NCI-H2107 (cell line): ENCODE measurements at places on chromosomes 4 and X.
A peak's percentile ranks its signal among the peaks of the same experiment; 100 is the strongest.

DNA sequence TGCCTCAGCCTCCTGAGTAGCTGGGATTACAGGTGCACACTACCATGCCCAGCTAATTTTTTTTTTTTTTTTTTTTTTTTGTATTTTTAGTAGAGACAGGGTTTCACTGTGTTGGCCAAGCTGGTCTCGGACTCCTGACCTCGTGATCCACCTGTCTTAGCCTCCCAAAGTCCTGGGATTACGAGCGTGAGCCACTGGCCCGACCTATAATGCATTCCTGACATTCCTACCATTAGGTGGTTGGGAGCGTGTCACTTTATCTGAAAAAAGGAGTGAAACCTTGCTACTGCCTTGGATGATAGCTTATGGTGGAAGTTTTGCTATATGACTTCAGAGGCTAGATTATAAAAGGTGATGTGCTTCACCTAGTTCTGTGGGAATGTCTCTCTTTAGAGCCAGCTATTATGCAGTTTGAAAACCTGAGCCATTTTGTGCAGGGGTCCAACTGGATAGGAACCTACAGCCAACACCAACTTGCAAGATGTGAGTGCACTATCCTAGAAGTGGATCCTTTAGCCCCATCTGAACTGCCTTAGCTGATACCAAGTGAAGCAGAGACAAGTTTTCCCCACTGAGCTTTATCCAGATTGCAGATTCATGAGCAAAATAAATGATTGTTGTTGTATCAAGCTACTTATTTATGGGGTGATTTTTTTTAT, 29.8 kb upstream of the EMCN start:
- no peak for DNase-seq

GRCh38 chr4:68445111-68445510, 2.2 kb upstream of the TMPRSS11E start:
- no peak for DNase-seq

- DNase-seq = no peak
These were observed 90.8 kb upstream of the AMOT start for GRCh38 chrX:112931478-112931877.

- DNase-seq = no peak
These were observed 32.8 kb downstream of the CLDN2 start for GRCh38 chrX:106952988-106953387.

DNA sequence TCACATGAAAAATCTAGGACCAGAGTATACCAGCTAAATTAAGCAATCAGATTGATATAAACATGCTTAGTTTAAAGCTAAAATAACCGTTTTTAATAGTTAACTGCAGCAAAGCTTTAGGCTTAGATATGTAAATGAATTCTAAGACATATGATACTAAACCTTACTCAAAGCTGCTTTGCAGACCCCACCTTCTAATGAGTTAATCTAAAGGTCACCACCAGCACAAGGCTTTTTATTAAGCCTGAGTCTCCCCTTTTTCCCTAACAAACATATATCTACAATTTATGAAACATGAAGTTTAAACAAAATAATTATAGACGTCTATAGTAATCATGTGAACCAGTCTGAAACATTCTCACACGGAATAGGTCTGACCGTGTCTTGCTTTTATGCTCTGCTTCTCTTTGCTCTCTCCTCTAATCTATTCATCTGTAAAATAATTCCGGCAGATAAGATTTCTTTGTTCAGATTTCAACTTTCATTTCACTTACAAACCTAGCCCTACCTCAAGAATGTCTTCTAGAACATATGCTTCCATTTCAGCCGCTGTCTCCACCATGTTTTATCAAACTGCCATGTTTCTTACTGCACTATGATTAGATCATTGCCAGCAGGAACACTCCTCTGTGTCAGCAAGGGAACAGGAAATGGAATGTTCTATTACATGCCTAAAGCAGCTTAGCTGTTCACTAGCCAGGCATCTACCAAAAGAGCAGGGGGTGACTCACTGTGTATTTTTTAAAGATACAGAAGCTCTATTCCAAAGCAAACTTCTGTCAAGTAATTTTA, 35.9 kb downstream of the ANKRD17 start:
- DNase-seq = peak; percentile 21

GRCh38 chr4:79650794-79651431, 242.9 kb upstream of the GK2 start:
- no peak for DNase-seq

DNA sequence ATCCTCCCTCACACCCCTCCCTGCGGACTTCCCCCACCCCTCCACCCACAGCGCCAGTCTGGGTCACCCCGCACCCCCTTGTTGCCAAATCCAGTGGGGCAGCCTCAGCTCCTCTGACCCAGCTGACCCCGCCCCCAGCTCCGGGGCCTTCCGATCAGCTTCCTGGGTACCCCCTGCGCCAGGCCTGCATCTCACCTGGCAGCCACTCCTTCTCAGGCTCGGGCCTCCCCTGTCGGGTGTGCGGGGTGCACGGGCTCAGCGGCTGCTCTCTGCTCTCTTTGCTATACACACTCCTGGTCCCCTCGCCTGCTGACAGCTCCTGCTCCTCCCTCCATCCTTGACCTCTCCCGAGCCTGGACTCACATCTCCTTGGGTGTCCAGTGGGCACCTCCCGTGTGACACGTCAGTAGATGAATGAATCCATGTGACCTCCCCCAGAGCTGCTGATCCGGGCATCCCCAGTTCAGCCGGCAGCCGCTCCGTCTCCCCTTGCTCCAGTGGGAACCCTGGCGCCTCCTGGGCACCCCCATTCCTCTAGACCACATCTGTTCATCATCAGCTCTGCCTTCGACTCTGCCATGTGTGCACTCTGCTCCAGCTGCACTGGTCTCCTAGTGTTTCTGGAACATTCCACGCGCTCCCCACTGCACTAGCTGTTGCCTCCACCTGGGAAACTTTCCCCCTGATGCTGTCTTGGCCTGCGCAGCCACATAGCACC, 9.9 kb downstream of the CFAP99 start:
- DNase-seq = no peak

- no peak for DNase-seq
These were observed 52.4 kb upstream of the APELA start for GRCh38 chr4:164824581-164824980.

GRCh38 chrX:115367455-115367854, 77.9 kb downstream of the LUZP4 start:
- no peak for DNase-seq

DNA sequence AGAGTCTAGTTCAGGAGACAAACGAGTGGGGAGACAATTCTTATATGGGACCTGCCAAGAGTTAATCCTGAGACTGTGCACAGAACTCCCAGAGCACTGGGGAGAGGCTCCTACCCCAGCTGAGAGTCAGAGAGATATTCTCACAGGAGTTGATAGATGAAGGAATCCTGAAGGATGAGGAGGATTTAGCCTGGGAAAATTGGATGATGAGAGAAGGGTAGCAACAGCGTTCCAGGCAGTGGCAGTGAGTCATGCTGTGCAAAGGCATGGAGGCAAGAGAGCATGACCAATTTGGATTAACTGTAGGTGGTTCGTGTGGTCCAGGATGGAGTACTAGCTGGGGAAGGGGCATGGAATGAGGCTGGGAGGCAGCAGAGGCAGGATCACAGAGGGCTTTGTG, 318.6 kb downstream of the LDB2 start:
- no peak for DNase-seq
